ENCODE measurements at places on chromosomes 13 and 19.

DNA sequence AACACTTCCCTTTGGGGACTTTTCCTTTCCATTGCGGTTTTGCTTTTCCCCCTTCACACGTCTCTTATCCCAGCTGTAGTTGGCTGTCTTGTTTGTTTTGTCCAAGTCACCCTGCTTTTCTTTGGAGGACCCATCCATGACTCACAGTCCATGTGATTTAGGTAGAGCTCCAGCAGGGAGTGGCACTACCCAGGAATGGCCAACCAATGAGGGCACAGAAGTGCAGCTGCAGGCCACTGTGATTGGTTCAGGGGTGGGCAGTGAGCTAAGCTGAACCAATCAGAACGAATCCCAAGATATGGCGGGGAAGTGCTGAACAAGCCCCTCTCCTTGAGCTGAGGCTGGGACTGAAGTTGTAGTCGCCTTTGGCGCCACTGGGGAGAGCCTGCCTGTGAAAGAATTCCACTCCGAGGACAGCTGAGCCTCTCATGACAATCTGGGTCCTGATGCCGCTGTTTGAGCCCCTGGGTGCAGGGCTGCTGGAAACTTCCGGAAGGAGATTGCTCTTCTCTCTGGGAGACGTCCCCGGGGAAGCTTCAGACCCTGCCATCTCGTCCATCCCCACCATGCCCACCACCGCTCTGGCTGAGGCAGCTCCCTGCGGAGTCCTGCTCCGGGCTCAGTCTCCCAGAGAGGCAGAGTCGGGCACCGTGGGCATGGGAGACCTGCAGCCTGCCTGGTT, 62.9 kb upstream of the URI1 start:
- DNase-seq = no peak

DNA sequence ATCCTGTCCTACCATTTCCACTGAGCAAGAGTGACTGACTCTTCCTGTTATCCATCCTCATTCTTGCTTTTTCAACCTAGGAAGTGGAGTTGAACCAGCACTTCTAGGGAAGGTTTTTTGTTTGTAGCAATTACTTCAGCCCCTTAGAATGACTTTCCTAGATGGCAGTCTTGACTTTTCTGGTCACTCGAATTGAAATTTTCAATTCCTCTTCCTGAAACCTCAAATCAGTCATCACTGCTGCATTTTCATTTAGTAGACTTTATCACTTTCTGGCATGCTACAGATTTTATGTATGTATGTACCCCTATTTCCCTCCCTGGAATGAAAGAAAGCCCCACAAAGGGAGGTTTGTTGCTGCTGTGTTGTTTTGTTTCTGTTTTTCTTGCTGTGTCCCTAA, 915.9 kb downstream of the PCDH17 start:
- no peak for DNase-seq

GRCh38 chr19:6214881-6215541, 64.8 kb downstream of the MLLT1 start:
- DNase-seq = no peak

- no peak for DNase-seq
Observed at GRCh38 chr19:10243606-10244005, 8.4 kb upstream of the MRPL4 start.

GRCh38 chr13:73464758-73465616, 406.2 kb downstream of the KLF5 start:
- DNase-seq = no peak

DNA sequence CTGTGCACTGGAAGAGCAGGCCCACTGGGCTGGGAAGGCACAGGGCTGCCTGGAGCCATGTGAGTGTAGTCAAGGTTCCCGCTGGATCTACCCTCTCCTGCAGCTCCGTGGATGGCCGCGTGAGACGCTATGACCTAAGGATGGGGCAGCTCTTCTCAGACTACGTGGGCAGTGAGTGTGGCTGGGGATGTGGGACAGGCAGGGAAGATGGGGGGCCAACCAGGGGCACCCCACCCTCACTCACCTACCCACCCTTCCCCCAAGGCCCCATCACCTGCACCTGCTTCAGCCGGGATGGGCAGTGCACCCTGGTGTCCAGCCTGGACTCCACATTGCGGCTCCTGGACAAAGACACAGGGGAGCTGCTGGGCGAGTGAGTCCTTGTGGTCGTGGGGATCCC, 6.1 kb downstream of the WDR83 start:
- no peak for DNase-seq

- no peak for DNase-seq
Observed at GRCh38 chr13:29877456-29878078, 27.1 kb upstream of the UBL3 start.

- no peak for DNase-seq
Observed at GRCh38 chr13:92849381-92849780, 377.2 kb upstream of the GPC6 start.

- no peak for DNase-seq
Observed at GRCh38 chr19:34355201-34355600, 9.8 kb upstream of the GPI start.

- DNase-seq = no peak
Observed at GRCh38 chr13:98544104-98544710, 32.7 kb downstream of the STK24 start.

- no peak for DNase-seq
Observed at GRCh38 chr13:57724486-57725272, 93.1 kb downstream of the PCDH17 start.

GRCh38 chr13:27599845-27600553, 20.3 kb downstream of the LNX2 start:
- DNase-seq = no peak

- no peak for DNase-seq
Observed at GRCh38 chr19:8491574-8491973, 10.9 kb downstream of the PRAM1 start.

GRCh38 chr13:29676535-29676934, 81.0 kb upstream of the SLC7A1 start:
- DNase-seq = no peak

DNA sequence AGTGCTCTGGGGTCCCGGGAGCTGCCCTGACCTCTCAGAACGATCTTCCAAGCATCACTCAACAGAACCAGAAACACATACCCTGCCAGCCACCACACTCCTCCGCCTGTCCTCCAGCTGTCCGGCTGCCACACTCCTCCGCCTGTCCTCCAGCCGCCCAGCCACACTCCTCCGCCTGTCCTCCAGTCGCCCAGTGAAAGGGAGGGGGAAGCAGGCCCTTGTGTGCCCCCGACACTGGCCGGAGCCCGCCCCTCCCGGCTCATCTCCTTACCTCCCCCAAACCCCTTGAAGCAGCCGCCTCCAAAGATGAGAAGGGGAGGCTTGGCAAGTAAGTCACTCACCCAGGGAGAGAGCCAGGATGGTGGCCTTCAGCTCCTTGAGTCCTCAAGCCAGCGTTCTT, 40.2 kb downstream of the STK24 start:
- DNase-seq = no peak

GRCh38 chr19:57099199-57099661, 20.6 kb upstream of the USP29 start:
- DNase-seq = peak; percentile 20

DNA sequence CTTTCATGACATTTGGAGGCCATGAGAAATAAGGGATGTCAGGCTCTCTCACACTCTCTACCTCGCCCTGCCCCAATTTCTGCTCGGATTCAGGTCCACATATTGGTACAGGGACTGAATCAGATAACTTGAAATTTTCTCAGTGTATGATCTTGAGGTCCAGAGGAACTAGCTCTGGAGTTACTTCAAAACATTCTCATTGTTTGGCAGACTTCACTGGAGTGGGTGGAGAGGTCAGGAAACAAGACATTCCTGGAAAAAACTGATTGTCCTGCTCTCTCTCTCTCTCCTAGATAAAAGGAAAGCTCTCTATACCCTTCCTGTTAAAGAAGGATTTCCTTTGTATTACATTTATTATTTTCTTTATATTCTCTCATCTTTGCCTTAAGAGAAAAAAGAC, 428.1 kb upstream of the DACH1 start:
- no peak for DNase-seq

GRCh38 chr13:111120913-111121312, 5.8 kb downstream of the ARHGEF7 start:
- DNase-seq = no peak

DNA sequence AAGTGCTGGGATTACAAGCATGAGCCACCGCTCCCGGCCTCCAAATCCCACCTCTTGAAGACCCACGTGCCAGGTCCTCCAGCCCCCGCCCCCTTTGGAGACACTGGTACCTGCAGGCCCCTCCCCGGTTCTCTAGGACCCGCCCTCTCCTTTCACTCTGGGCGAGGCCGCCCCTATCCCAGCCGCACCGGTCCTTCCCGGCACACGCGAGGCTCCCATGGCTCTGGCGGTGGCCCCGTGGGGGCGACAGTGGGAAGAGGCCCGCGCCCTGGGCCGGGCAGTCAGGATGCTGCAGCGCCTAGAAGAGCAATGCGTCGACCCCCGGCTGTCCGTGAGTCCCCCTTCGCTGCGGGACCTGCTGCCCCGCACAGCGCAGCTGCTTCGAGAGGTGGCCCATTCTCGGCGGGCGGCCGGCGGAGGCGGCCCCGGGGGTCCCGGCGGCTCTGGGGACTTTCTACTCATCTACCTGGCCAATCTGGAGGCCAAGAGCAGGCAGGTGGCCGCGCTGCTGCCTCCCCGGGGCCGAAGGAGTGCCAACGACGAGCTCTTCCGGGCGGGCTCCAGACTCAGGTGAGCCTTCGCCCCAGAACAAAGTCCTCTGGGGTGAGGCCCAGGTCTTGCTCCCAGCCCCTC, at the start of gene CBLC:
TSS of gene CBLC (plus strand) at position 176 of the 633 bp plus-strand sequence. CDS start at position 218, 42 bp downstream.
- DNase-seq = no peak

DNA sequence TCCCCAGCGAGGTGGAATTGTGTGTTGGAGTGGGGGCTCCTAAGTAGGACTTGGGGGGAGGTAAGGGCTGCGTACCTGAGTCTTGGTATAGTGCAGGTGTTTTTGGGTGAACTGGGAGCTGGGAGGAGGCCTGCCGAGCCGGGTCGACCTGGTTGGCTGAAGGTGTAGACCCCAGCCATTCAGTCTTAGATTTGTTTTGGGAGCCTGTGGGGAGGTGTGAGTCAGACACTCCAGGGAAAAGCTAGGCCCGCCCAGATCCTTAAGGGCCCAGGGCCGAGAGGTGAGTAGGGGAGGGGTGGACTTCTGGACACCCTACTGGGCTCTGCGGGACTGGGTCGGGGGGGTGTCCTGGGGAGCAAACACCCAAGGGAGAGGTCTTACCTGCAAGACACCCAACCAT, 935 bp downstream of the CRB3 start:
- DNase-seq = no peak

Measured in effector CD4-positive, alpha-beta T cell (primary cell).